ENCODE measurements at places on chromosomes 6 and 20.

DNA sequence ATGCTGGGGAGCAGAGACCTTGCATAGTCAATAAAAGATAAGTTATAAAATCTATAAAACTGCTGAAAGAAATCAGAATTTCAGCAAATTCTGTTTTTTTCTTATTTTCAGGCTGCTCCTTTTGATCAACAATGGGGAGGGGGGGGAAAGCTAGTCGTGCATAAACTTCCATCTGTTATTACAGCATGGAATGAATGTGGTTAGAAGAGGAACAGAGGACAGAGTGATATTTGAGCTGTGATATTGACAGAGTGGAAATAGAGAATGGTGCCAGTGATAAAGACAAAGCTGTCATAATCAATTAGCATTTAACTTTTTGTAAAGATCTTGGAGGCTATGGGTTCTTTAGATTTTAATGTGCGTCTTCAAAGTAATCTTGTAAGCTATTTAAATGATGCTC, 43.4 kb upstream of the QKI start:
- DNase-seq: no peak

- DNase-seq: no peak
These were observed 72.7 kb downstream of the QRSL1 start for GRCh38 chr6:106702046-106702445.

GRCh38 chr6:38856492-38856891, 141.4 kb downstream of the DNAH8 start:
- DNase-seq: no peak

DNA sequence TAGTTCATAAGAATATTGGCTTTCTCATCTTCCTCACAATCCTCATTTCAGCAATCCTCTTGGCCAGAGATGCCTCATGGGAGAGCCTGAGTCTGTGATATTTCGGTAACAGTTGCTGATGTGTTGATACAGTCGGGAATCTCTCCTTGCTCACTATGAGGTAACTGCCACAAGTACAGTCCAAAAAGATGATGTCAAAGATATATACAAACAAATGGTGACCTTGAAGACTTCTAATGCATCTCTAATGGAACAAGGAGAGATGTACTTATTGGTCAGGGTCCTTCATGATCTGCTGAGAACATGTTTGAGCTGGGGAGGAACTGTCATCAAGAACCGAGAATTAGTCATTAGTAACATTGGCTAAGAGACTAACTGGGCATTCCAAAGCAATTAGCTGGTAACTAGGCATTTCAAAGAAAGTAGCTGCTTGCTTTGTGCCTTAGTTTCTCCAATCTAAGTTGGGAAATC, 56.1 kb downstream of the FILIP1 start:
- DNase-seq: no peak

- DNase-seq: no peak
These were observed 5.1 kb downstream of the COX4I2 start for GRCh38 chr20:31642837-31643236.

DNA sequence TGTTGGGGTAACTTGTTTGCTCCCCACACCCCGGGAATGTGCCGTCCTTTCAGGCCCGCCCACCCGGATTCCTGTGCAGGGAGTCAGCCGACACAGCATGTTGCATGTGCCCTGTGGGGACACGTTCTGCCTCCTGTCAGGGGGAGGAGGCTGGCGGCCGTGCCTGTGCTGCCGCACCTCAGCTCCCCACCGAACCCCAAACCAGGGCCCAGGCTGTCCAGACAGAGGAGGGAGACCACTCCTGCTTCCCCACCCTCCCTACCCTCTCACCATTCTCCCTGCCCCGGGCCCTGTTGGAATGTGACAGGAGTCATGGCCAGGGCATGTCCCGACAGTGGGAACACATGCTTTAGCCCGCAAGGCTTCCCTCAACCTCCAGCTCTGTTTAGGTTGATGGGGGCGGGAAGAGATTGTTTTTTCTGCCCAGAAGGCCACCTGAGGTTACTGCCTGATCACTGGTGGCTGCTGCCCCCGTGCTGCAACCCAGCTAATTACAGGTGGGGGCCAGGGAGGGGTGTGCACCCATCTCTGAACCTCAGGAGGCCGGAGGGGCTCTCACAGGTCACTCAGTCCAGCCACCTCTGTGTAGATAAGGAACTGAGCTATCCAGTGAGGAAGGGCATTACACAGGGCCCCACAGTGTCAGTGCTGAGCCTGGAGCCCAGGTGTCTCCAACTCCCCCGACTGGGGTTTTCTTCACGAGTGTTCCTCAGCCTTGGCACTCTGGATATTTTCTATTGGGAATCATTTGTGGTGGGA, 13.6 kb downstream of the LRRC73 start:
- DNase-seq: no peak
